Mesendoderm (in vitro differentiated cells): ENCODE measurements at places on chromosomes 3 and 15.
A peak's percentile ranks its signal among the peaks of the same experiment; 100 is the strongest.

GRCh38 chr3:41031401-41031800, 167.9 kb upstream of the CTNNB1 start:
- DNase-seq: no peak

- peak; percentile 85 for DNase-seq
These were observed 251.4 kb upstream of the C2CD4B start for GRCh38 chr15:62416526-62416925.

DNA sequence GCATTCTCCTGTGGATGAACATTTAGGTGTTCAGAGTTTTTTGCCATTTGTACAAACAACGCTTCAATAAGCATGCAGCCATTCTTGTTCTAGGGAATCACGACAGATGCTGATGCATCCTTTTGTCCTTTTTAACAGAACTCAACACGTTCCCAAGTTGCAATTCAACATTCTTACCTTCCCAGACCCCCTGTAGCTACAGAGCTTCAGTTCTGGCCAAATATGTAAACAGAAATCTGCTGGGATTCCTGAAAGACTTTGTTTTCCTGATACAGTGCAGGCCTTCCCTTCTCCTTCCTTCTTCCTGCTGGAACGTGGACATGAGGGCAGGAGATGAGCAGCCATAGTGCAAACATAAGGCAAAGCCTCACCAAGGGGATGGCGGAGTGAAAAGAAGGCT, 59.1 kb upstream of the SPATA12 start:
- DNase-seq: peak; percentile 41

DNA sequence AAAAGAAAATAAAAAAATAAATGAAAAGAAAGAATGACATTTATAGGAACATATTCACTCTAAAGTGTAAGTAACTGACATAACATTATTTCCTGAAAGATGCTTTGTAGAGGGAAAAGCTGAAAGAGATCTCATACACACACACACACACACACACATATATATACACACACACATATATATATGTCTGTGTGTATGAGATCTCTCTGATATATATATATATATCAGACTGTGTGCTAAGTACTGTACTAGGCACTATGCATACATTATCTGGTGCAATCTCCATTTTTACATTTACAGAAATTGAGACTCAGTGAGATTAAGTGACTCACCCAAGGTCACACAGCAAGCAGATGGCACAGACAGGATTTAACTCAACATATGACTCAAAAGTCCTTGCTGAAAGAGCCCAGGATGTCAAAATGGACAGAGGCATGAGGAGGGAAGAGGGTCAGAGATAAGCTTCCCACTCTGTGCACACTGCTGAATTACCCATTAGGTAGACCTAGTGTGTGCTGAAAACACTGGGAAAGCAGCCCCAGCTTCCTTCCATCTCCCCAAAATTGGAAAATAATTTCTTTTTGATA, 15.0 kb downstream of the BHLHE40 start:
- no peak for DNase-seq

DNA sequence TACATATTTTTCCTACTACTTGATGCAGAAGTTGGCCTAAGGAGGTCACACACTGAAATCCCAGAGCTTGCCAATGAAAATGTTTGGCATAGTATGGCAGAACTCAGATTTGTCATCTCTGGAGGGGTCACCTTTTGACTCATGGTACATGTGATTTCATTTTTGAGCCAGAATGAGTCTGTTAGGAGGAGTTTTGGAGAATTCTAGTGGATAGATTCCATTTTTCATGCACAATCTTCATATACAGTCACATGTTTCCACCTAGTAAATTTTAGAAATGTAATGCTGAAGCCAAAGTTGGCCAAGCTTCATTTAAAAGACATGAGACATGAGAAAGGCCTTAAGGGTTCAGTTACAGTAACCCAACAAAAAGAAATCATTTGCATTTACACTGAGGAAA, 97.8 kb upstream of the IGSF10 start:
- DNase-seq: no peak

DNA sequence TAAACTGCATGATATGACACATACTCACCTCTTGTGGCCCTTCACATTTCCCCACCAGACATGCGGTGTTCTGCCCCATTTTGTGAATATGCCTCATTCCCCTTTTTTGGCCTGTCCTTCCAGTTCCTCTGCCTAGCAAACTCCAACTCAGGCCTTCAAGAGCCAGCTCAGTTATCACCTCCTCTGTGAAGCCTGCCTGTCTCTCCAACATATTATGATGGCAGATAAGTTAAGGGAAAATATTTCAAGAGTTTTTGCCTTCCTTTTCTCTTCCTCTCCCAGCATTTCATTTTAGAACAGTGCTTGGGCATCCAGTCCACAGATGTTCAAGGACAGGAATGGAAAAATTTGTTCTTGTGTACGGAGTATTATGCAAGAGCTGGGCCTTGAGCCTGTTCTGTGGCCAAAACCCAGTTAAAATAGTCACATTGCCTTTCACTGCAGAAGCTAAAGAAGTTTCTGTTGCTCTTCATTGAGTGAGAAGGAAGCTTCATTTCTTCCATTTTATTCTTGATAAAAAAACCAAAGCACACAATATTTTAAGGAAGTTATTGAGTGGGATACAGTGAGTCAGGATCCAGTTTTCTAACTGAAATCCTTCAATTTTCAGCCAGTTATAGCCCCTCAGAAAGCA, 192.0 kb downstream of the GHSR start:
- no peak for DNase-seq

DNA sequence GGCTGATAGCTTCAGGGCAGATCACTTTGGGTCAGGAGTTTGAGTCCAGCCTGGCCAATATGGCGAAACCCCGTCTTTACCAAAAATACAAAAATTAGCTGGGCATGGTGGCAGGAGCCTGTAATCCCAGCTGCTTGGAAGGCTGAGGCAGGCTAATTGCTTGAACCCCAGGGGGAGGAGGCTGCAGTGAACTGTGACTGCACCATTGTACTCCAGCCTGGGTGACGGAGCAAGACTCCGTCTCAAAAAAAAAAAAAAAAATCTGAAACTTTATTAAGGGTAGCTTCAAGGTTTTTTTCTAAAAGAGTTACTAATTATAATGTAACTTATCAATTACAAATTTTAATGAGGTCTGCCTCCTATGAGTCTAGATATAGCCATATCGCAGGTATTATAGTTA, 5.1 kb downstream of the NECTIN3 start:
- no peak for DNase-seq

DNA sequence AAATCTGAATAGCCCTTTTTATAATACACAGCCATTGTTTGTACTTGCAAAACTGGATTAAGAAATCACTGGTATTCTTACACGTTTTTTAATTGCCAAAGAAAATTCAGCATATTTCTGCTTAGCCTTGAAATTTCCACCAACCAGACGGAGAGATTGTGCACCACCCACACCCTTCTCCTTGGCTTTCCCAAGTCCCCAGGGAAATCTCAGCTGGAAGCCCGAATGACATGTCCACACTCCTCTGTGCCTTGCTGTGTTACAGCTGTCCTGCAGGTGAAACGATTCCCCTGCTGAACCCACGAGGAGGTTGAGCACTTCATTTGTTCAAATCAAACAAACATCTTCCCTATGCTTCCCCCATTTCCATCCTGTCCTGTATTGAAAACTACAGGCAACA, 49.6 kb upstream of the PPARG start:
- no peak for DNase-seq

- DNase-seq: peak; percentile 84
These were observed 101.2 kb upstream of the ETV5 start for GRCh38 chr3:186209810-186210752.

DNA sequence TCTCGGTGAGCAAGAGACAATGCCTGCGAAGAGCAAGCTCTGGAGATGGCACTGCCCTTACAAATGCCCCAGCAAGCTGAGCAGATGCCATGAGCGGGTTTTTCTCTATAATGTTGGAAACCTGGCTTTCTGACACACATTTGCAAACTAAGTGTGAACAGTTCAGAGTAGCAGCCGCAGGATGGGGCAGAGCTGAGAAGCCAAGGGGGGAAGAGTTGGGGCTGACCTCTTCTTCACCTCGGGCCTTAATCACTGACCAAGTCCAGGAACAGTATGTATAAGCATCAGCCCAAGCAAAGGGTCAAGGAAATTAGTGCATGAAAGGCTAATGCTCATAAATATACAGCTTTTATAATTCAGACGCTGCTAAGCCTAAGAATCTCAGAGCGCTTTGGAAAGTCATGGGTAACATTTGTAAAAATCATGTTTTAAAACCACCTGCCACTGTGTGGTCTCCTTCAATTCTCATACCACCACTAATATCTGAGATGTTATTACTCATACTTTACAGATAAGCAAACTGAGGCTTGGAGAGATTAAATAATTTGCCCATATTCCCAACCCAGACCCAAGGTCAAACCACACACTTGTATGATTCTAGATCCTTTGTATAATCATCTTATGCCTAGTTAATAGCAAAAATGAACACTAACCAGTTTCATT, 603.4 kb downstream of the FOXP1 start:
- DNase-seq: no peak

GRCh38 chr3:60752809-60753208, 498.4 kb downstream of the FHIT start:
- no peak for DNase-seq

GRCh38 chr3:176951586-176952292, 245.5 kb downstream of the TBL1XR1 start:
- no peak for DNase-seq

DNA sequence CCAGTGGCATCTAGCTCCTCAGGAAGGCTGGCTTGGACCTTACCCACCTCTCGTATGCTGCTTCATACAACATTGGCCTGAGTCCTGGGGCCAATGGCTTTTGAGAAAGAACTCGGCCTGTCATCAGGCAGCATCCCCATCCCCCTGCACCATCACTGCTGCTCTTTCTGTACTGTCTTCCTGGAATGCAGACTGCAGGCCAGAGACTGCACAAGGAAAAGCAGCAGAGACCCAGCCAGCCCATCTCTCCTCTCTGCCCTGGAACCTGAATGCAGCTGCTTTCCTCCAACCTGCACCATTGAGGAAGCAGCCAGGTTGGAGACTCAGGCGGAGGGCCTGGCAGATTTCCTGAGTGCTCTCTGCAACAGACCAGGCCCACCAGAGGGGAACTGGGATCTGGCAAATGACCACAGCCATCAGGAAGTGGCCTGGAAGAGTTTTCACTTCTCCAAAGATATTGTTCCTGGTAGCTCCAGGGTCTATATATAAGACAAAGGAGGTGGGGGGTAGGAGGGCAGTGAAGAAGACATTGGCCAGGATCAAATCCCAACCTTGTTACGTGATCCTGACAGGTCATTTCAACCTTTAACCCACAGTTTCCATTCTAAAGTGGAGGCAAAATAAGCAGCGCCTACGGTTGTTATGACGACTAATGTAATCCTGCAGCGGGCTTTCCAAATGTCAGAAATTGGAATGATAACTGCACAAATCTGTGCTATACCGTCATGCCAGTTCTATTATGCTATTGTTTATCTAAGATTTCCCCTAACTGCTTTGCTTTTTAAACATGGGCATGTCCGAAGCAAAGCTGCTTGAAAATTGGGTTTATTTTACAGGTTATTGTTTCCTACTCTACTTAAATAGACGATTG, 24.4 kb upstream of the RAB7A start:
- no peak for DNase-seq

- DNase-seq: no peak
These were observed 66.2 kb downstream of the MAP4 start for GRCh38 chr3:47949979-47950378.

DNA sequence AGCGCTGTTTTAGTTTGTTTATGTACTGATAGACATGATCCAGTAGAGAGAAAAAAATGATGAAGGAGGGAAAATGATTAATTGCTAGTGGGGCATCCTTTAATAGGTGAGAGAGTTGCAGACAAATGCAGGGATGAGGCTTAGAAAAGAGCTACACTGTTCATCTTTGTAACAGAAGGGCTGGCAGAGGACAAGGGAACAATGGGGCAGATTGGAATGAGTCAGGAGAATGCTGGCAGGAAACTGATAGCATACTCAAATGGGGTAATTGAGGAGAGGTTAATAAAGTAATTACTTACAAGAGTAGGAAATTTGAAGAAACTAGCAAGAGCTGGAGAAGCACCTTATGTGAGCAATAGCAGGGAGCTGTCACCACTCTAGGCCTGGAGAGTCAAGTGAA, 170.9 kb downstream of the OXSM start:
- DNase-seq: no peak

DNA sequence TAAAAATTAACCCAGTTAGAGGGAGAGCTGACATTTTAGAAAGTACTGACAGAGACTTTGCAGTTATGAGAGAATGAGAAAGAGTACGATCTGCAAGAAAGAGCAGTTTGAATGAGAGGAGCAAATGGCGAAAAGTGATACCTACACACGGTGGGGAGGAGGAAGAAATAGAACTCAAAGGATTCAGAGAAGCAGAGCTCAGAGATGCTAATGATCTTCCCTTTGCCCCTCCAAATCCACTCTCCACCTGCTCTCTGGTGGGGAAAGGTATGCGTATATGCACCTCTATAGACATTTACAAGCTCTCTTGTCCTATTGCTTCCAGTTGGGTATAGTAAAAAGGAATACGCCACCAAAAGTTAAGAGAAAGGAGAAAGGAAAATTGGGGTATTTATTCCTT, 123.3 kb upstream of the TTC14 start:
- no peak for DNase-seq

- DNase-seq: no peak
These were observed 300.2 kb upstream of the SLCO3A1 start for GRCh38 chr15:91553196-91553854.
